ENCODE measurements at places on chromosomes 7 and 10.

GRCh38 chr10:46517541-46517940 is 38.9 kb downstream of the GPRIN2 start:
- no peak for DNase-seq

DNA sequence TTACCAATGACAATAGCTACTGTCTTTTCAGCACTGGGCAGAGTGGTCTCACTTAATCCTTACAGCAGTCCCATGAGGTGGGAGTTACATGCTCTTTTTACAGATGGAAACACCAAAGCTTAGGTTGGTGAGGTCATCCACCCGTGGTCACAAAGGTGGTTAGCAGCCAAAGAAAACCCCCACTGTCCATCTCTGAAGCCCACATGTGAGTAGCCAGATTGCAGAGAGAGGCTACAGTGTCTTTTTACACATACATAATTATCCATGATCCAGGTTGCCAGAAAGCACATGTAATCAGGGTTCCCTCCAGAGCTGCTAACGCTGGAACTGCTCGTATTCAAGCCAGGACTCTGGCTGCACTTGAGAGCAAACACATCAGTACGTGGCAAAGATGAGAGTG is 24.6 kb upstream of the ANKRD2 start:
- DNase-seq, result no peak

- DNase-seq, result no peak
These were observed 83.3 kb downstream of the NT5C2 start for GRCh38 chr10:103109821-103110220.

GRCh38 chr10:27360581-27361172 is 120.1 kb upstream of the ACBD5 start:
- DNase-seq, result peak; percentile 79

GRCh38 chr10:120505866-120506265 is 48.8 kb downstream of the PLPP4 start:
- DNase-seq, result no peak

- DNase-seq, result peak; percentile 79
These were observed 8.1 kb upstream of the LBX1 start for GRCh38 chr10:101237081-101237981.

- peak; percentile 81 for DNase-seq
These were observed 40.5 kb upstream of the DPYSL4 start for GRCh38 chr10:132146271-132146671.

DNA sequence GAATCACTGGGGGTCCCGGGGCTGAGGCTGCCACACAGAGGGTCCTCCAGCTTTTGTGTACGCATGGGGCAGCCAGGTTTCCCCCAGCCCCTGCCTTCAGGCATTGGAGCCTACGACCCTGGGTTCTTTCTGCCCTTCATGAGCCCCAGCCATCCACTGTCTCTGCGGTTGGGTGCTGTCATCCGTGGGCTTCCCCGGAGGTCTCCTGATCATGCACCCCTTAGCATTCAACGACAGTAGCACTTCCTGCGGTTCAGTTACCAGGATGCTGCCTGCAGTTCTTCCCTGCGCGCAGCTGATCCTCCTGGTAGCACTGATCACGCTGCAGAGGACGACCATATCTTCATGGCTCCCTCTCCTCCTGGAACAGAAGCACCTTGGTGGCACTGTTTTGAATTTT is 676.3 kb downstream of the SDK1 start:
- no peak for DNase-seq

DNA sequence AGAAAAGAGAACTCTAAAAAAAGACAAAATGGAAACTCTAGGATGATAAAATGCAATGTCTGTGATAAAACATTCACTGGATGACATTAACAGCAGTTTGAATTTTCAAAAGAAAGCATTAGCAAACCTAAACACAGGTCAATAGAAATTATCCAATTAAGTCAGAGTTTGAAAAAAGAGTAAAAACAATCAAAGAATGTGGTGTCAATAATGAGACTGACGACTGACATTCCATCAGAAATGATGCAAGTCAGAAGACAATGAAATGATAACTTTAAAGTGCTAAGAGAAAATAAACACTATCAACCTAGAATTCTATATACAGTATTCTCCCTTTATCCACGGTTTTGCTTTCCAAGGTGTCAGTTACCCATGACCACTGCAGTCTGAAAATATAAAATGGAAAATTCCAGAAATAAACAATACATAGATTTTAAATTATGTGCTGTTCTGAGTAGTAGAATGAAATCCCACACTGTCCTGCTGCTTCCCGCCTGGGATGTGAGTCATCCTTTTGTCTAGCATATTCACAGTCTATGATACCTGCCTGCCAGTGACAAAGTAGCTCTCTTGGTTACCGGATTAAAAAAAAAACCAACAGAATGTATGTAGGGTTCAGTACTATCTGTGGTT is 38.3 kb upstream of the SFMBT2 start:
- DNase-seq, result no peak

GRCh38 chr7:11403781-11404180 is 428.2 kb downstream of the THSD7A start:
- DNase-seq, result no peak

- no peak for DNase-seq
These were observed 41.8 kb downstream of the COL17A1 start for GRCh38 chr10:104043854-104044253.

- peak; percentile 88 for DNase-seq
These were observed at the start of gene CCDC7 for GRCh38 chr10:32445740-32446535. CCDC7 (plus strand) TSS chr10:32446140; CDS start chr10:32451643, 5,503 bp downstream.

DNA sequence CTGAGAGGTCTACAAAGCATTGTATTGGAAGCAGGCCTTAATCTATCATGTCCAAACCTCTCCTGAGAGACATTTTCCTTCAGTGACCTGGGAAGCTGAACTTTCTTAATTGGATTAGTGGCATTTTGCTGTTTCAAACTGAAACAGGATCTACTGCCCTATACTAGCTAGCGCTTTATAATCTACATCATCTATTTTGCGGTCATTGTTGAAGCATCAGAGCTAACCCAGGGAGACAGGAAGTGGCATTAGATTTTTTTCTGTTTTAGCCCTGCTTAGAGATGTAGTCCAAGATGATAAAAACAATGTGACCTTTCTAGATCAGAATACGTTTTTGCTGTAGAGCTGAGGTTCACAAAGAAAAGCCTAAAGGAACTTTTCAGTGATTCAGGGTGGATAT is 147.4 kb upstream of the AGR3 start:
- DNase-seq, result no peak

DNA sequence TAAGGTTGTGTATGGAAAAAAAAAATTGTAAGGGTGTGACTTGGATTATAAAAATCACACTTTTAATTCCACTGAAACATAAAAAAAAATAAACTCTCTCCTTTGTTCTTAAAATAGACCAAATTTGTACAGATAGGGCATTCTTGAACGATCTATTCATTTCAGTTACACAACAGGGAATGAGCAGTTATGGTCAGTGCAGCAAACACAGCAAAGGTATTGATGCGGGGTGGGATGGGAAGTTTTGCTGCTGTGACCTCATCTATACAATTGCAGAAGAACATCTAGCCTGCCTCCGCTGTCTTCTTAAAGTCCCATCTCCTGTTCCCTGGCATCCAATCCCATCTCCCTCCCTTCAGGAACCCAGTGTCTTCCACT is 580.2 kb downstream of the SUGCT start:
- no peak for DNase-seq

DNA sequence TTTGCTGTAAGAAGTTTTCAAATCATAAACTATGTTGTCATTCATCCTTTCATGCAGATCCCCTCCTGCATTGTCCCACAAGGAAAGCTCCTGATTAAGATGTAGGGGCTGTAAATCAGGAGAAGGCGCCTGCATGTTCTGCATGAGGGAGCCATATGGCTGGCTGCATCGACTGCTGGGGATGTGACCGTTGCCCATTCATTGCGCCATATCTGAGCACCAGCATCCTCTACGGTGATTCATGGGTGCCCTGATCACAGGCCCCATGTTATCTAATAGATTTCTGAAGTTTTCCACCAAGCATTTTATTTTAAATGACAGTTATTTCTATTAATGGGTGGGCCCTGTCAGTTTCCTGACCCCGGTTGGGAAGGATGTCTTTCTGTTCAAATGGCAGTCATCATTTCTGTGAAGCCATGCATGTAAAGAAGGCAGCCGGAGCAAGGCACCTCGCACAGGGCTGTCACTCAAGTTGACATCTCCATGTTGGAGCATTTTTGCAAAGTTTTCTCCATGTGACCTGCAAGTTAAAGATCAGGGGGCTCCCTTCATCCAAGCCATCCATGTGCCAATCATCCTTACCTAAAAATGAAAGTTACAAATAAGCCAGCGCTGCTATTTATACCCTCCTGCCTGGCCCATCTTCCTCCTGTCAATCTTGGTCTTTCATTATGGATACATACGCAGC is 128.8 kb downstream of the TEX36 start:
- DNase-seq, result no peak

- DNase-seq, result no peak
These were observed 149.5 kb upstream of the PHF14 start for GRCh38 chr7:10824154-10824553.

GRCh38 chr10:93376372-93377293 is 105.5 kb downstream of the MYOF start:
- DNase-seq, result peak; percentile 84

DNA sequence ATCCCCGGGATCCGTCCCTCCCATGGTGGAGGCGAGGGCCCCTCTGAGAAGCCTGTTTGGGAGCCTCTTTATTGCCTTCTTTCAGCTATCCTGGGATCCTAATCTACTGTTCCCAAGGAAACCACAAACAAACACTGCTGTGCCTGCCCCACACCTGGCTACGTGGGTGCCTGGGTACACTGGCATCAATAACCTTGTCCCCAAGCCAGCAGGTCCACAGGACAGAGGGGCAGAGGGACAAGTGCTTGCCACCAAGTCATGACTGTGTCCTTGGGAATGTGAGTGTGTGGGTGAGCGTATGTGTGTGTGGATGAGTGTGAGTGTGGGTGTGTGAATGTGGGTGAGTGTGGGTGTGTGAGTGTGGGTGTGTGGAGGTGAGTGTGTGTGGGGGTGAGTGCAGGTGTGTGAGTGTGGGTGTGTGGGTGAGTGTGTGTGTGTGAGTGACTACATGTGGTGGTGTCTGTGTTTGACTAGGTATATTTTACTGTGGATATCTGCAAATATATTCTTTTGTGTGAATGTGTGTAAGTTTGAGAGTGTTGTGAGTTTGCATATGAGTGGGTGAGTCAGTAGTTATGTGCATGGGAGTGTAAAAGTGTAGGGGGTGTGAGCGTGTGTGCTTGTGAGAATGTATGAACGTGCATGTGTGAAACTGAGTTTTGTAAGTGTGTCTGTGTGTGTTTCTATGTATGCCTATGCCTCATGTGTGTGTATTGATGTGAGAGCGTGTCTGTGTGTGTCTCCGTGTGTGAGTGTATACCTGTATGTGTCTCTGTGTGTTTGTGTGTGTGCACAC is 96.1 kb downstream of the TNS3 start:
- DNase-seq, result no peak

- DNase-seq, result no peak
These were observed 220.7 kb downstream of the ADARB2 start for GRCh38 chr10:1516492-1517165.

GRCh38 chr7:47239931-47240421 is 341.9 kb downstream of the TNS3 start:
- no peak for DNase-seq

GRCh38 chr7:124152859-124153692 is 120.2 kb upstream of the TMEM229A start:
- DNase-seq, result peak; percentile 76

DNA sequence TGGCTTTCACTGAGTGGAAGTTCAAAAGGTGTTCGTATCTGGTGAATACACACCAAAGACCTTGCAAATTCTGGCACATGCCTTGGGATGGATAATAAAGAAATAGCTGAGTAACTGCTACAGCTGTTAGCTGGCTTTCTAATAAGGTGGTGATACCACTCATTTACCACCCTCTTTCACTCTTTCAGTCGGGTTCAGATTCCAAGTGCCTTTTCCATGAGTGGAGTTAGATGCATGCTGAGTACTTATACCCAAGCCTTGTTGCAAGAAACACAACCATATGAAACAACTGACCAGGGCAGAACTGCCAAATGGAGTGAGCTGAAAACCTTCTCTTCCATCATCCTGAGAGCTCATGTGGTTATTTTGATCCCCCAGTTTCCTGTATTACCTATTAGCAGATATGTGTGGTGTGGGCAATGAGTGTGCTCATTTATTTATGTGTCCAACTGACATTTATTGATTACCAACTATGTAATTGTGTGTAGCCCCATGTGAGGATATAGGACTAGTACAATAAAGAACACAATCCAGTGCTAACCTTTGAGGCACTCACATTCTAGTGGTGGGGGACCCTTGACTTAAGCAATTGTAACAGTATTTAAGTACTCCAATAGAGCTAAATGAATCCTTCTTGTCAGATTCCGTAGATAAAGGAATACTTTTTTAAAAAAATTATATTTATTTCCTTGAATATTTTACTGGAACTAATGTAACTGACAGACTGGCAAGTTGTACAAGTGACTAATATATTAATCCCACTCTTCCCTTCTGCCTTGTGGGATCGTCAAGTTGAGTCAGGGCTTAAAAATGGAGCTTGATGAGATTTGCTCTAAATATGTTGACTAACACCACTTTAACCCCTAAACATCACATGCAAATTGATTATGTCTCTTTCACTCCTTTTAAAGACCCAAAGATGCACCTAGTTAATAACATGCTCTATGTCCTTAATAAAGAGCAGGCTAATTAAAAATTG is 124.7 kb downstream of the ARID5B start:
- DNase-seq, result no peak

DNA sequence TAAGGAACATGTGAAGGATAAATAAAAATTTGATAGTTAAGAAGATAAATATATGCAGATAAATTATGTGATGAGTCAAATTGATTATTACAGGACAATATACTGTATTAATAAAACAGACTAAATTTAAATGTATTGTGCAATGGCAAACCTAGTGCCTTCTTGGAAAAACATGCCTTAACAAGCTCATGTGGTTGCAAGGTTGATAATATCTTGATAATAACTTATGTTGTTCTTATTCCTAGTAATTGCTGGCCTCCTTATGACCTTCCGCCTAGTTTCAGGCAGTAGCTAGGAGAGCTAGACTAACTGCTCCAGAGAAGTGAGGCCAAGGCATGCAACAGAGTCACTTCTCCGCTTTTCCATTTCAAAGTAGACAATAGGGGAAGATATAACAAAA is 7.6 kb upstream of the RAB11FIP2 start:
- no peak for DNase-seq

DNA sequence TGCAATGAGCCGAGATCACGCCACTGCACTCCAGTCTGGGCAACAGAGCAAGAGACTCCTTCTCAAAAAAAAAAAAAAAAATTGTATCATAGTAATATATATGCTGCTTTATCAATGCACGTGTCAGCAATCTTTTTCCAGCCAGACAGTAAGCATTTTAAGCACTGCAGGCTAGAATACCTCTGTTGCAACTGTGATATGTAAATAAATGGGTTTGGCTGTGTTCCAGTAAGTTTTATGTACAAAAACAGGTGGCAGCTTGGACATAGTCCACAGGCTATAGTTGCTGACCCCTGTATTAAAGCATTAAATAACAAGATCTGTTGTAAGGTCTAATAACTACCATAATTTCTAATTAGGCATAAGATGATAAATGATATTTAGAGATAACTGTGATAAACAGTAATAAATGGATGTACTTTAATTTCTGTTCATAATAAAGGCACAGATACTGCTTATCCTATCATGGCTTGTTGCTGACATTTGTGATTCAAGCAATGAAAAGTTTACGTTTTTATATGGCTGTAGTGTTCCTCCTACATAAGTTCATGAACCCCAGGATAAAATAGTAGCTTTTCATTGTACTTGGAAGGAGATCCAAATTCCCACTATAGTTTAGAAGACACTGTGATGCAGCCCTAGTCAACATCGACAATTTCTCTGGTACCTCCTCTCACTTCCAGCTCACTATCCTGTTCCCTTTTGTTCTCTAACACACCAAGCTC is 161.4 kb downstream of the ELMO1 start:
- no peak for DNase-seq

GRCh38 chr10:3485057-3485686 is 299.8 kb downstream of the KLF6 start:
- DNase-seq, result no peak

- no peak for DNase-seq
These were observed 1.1 kb downstream of the ARHGAP12 start for GRCh38 chr10:31927565-31927883.

Data from GM23338 (cell line).